Hematopoietic multipotent progenitor cell treated with erythropoietin and hydrocortisone succinate and interleukin-3 and kit ligand, for 8 days (in vitro differentiated cells): ENCODE measurements at places on chromosomes 5 and 9.

GRCh38 chr5:73673161-73673591, 47.2 kb downstream of the ARHGEF28 start:
- DNase-seq, result peak; percentile 35

DNA sequence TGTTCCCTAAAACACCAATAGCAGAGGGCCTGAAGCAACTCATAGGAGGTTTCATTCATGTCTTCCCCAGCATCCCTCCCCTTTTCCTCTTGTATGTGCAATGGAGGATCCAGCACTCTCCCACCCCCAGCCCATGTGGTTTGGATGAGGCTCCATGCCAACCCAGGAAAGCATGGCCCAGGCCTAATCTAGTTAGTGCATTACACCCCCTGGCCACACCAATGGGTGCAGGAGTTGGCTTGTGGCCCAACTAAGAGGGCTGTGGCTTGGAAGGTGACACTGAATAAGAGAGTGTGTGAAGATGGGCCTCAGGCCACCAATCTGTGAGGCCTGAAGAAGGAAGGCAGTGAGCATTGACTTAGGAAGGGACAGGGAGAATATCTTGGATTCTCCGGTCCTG, 70.8 kb upstream of the SMIM23 start:
- DNase-seq, result peak; percentile 88

- DNase-seq, result no peak
Measured at GRCh38 chr9:18149471-18150011, 324.4 kb upstream of the ADAMTSL1 start.

DNA sequence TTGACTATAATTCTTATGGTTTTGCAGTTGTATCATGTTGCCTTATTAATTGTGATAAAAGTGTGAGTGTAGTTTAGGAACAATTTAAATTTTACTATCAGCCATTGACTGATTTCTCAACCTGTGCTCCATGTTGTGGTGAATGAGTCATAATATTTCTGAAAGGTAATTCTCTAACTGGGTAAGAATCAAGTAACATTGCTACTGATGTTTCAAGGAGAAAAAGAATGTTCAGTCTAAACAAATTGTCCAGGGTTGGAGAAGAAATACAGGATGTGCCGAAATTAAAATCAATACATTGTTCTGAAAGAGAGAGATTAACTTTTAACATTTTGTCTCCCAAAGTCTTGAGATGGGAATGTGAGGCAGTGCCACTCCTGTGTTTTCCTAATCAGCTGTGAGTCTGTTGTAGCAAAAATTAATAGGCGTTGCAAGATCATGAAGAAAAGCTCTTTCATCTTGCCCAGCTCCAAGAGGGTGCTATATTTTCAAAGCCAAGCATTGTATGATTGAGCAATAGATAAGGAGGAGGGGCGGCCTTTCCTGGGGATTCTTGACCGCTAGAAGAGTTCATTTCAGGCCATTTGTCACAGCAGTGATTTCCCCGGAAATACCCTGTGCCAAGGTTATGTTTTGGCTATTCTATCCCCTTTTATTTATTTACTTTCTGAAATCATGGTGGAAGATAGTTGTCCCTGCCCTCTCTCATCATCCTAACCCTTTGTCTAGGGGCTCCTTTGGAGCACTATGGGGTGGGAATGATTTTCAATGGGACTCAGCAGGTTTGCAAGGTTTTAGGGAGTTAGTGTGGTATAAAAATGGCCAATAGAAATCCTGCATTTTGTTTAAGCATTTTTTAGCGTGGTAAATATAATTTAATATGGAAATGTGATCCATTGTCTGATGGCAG, 151.6 kb downstream of the FOCAD start:
- DNase-seq, result no peak

DNA sequence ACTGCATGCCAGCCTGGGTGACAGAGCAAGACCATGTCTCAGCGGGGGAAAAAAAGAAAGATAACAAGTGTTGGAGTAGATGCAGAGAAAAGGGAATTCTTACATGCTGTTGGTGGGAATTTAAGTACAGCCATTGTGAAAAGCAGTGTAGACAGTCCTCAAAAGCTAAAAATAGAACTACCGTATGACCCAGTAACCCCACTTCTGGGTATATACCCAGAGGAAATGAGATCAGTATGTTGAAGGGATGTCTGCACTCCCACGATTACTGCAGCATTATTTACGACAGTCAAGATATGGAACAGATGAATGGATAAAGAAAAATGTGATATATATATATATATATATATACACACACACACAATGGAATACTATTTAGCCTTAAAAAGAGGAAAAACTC, 225.3 kb upstream of the SLC24A2 start:
- no peak for DNase-seq

DNA sequence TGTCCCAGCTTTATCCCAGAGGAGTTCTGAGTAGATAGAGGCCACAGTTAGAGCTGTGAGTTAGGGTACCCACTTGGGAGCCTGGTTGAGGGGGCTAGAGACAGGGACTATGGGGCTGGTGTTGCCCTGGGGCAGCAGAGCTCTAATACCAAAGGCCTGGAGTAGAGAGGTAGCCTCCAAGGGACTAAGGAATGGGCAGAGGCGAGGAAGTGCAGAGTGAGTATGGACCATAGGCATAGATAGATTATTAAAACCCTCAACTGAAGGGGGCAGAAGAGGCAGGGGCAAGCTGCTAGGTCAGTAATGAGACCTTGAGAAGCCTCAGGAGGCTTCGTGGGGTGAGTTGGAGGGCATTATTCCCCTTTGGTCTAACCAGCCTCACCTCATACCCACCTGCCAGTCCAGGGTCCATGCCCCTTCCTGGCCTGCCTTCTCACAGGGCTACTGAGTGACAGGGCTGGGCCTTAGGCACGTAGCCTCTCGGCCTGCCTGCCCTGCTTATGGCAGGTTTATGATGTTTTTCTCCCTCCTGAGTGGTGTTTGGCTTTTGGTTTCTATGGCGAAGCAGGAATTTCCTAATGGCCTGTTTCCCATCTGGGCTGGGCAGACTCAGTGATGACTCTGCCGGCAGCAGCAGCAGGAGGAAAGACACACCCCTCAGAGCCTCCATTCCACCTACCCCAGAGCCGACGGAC, 8.0 kb downstream of the PDLIM4 start:
- DNase-seq, result no peak

GRCh38 chr9:109600142-109600541, 102.0 kb upstream of the PTPN3 start:
- peak; percentile 41 for DNase-seq

DNA sequence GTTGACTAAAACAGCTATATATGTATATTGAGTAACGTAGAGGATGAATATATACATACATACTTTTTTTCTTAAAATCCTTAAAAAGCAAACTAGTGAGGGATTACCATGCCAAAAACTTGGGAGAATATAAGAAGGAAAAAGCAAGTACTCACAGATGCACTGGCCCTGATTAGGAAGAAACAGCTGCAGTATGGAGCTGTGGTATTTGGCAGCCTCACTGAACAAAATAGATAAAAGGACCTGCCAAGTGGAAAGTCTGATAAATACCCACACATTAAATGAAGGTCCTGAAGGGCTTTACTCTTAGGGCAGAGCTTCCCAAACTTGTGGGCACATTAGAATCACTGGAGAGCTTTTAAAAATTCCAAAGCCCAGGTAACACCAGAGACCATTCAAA, 80.6 kb downstream of the FEM1C start:
- peak; percentile 94 for DNase-seq

- no peak for DNase-seq
Measured at GRCh38 chr5:127011153-127011552, 19.2 kb downstream of the MARCHF3 start.

DNA sequence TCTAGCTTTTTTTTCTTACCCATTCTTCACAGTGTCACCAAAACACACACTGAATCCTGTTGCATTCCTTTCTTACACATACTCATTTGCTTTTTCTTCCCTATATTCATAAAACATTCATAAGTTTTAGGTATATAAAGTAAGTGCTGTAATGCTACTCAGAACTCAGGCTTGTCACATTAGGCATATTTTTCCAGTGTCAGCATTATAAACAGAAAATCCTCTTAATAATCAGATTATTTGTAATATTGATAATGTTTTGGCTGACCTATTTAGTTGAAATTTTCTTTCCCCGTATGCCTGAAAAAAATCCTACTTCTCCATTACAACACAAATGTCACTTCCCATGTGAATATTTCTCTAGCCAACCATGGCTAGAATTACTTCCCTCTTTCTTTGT, 743.0 kb upstream of the NUDT12 start:
- DNase-seq, result no peak

- no peak for DNase-seq
Measured at GRCh38 chr9:117671468-117671867, 32.7 kb upstream of the TLR4 start.

DNA sequence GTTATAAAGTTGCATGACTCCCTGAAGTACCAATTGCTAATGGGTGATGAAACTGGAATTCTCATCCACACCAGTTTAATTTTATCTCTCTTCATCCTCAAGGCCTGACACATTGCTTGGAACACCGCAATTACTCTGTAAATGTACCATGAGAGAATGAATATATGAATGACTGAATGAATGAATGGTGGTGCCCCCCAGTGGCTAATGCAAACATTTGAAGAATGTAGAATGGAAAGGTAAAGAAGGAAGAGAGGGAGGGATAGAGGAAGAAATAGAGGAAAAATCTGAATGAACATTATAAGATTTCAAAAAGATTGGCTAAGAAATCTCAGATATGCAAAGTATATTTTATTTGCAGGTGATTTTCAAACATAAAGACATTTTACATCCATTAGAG, 13.1 kb downstream of the PAPPA start:
- DNase-seq, result no peak

DNA sequence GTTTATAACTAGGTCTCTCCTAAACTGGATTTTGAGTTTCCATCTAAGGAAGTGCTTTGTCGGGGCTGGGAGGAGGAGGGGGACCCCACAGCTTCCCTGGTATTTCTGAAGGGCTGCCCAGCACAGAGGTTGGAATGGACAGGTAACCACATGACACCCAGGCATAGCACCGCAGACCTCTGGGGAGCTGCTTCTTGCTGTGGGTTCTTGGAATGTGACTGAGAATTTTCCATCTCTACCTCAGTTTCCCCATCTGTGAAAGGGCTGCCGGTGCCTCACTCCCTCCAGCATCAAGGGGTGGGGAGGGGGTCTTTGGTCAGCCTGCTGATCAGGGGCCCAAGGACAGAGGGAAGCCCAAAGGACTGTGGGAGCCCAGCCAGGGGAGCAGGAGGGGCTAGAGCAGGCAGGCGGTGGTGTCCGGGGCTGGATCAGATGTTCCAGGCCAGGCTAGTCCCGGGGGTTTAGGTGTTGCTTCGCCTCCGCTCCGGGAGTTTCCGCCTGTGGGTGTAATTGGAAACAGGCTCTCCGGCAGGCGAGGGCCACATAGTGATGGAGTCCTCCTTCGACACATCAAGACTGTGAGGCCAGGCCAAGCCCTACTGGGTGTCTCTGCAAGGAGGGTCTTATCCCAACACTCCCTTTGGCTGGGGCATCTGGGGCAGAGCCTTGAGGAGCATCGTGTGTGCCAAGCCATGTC, 3.3 kb downstream of the OLFML2A start:
- no peak for DNase-seq

DNA sequence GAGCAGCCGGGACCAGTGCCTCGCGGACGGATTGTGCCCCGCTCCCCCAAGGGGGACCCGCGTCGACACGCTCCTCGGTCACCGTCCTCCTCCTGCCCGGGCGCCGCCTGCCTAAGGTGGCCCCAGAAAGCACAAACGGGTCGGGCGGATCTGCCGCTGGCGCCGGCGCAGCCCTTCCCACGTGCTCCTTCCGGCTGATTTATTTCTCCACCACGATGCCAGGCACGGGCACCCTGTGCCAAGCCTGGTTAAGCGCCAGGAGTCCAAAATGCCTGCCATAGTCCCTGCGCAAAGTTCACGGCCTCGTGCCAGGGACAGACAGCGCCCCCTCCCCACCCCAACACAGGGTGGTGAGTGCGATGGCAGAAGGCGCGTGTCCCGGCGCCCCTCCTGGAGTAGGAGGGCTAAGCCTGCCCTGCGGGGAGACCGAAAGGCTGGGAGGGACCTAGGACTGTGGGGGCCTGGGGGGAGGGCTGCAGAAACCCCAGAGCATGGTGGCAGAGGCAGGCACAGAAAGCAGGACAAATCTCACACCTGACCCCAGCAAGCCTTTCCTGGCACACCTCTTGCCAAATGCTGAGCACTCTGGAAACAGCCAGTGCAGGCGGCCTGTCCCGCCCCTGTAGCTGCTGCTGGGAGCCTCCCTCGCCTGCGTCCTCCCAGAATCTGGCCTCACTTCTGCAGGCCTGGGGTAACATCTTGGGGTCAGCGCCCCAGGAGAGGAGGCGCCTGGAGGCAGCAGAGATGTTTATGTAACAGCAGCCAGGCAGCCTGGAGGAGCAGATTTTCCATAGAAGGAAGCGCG, 1.1 kb upstream of the NOTCH1 start:
- DNase-seq, result peak; percentile 14

DNA sequence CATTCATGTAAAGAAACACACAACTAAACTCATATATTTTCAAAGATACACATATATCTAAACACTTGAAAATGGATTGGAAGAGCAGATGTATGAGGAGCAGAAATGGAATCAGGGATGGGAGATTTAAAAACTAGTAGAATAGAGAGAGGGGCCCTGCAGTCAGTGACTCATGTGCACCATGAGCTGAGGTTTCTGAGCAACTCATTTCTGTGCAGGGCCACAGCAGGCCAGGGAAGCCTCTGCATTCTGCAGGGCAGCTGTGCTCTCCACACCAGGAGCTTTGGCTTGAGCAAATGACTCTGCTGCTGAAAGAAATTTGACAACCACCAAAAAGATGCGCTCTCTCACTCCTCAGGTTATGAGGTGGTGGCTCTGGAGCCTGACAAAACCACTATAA, 27.1 kb downstream of the LHX6 start:
- DNase-seq, result no peak

DNA sequence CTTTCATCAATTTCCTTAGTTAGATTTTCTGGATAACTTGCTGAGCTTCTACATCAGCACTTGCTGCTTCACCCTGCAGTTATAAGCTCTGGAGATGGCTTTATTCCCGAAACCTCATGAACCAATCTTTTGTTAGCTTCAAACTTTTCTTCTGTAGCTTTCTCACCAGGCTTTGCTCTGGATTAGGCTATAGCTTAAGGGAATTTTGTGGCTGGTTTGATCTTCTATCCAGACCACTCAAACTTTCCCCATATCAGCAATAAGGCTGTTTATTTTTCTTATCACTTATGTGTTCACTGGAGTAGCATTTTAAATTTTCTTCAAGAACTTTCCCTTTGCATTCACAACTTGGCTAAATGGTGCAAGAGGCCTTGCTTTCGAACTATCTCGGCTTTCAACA, 1173.5 kb upstream of the NUDT12 start:
- no peak for DNase-seq
